ENCODE measurements at places on chromosomes 16 and 17.

- peak; percentile 56 for DNase-seq
These were observed 4.8 kb upstream of the CDK5RAP3 start for GRCh38 chr17:47966079-47966519.

- DNase-seq, result no peak
These were observed 69.9 kb downstream of the IRX5 start for GRCh38 chr16:55000595-55000994.

DNA sequence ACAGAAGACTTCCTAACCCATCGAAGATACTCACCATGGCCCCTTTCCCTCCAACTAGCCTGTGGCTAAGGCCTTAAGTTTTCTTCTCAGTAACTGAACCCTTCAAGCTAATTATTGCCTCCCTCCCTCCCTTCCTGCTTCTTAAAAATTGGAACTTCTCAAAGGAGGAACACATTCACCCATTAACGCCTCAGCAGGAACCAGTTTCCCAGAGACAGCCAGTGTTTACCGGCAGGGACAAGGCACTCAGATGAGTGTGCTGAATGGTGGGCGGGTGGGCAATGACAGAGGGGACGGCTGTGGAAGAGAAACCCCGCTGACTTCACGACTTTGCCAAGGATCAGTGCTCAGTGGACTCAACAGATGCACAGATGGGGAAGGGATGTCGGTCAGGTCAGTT lies 20.3 kb downstream of the PITPNA start:
- DNase-seq, result no peak

GRCh38 chr17:73827627-73828291 lies 183.5 kb upstream of the SDK2 start:
- DNase-seq, result no peak

DNA sequence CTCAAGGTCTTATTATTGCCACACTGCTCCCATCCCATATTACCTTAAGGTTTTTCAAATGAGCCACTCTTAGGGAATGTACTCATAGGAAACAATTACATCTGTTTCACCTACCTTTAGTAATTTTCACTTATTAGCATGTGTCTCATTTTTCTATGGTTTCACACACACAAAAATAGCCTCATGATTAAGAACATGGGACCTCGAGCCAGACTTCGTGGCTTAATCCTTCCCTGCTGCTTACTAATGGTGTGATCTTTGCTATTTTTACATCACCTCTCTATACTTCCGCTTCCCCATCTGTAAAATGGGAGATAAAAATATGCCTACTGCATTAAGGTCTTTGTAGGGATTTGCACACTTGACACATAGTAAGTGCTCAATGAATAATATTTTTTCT lies 38.5 kb downstream of the OTOA start:
- DNase-seq, result no peak

DNA sequence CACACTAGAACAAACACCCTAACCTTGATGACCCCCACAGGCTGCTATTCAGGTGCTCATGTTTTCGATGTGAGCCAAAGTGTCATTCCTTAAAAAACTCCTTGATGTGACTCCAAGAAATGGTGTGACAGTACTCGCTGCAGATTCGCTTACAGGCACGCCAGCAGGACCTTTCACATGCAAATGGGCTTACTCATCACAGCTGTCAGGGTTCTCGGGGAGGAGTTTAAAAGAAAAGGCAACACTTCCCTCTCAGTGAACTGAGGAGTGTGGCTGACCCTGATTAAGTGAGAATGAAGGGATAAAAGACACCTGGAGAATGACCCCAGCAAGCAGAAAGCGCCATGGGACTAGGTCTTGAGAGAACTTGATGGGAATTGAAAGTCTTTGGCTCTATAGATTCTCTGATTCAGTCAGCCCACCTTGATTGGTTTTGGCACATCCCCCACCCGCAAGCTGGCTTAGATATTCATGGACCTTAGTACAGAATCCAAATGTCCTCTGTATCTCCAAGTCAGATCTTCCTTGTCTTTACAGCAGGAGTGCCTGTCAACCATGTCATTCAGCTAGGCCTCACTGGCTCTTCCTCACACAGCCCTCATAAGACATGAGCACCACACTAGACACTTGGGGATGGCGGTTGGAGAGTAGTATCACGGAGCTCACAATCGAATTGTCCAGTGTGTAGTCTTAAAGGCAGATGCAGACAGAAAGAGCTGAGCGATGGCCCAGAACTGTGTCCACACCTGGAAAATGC lies 82.6 kb downstream of the HIC1 start:
- DNase-seq, result peak; percentile 41

- DNase-seq, result no peak
These were observed 509 bp downstream of the CNEP1R1 start for GRCh38 chr16:50025537-50025931.

- DNase-seq, result no peak
These were observed 112.6 kb upstream of the IRX5 start for GRCh38 chr16:54817940-54818574.

GRCh38 chr16:88467541-88467944 lies 14.5 kb downstream of the ZFPM1 start:
- DNase-seq, result no peak

DNA sequence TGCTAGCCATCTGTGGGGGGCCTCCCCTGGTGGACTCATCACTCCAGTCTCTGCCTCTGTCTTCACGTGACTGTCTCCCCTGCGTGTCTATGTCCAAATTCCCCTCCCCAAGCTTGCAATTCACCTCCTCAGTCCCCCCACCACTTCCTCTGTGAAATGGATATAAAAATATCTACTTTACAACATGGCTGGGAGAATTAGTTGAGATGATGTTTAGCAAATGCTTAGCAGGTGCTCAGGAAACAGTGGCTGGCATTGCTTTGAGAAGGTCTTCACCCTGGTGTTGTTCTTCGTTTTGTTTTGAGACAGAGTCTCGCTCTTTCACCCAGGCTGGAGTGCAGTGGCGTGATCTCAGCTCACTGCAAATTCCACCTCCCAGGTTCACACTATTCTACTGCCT lies 8.3 kb upstream of the ZCCHC14 start:
- no peak for DNase-seq

DNA sequence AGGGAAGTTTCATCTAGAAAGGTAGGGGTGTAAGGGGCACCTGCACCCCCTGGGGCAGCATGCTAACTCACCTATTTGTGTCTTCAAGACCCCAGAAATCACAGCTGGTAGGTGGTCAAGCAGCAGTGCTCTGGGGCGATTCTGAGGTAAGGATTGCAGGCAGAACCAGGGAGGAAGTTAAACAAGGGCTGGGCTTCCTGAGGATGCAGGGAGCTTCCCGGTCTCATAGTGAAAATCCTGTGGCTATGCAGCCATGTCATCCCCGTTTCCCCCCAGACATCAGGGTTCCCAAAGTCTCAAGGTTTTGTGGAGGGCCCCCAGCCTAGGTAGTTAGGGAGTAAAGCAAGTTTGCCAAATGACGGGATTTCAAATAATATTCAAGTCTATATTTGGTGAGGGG lies 78.5 kb downstream of the C16orf78 start:
- DNase-seq, result no peak

DNA sequence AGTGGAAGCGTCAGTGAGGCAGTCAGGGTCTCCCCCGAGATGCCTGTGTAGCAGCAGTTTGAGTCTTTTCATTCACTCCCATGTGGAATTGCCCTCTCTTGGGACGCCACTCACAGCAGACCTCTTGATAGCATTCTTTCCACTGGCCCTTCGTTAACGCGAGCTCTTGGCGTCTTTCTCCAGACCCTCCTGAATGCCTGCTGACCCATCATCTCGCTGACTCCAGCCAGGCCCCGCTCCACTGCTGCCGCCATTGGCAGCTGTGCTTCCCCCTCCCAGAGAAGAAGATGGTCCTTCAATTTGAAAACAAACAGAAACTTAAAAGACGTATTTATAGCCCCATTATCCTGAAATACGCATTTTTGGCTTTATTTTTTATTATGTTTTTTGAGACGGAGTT lies 63.1 kb downstream of the SEC14L1 start:
- no peak for DNase-seq

GRCh38 chr16:23976524-23976923 lies 140.7 kb downstream of the PRKCB start:
- DNase-seq, result no peak

DNA sequence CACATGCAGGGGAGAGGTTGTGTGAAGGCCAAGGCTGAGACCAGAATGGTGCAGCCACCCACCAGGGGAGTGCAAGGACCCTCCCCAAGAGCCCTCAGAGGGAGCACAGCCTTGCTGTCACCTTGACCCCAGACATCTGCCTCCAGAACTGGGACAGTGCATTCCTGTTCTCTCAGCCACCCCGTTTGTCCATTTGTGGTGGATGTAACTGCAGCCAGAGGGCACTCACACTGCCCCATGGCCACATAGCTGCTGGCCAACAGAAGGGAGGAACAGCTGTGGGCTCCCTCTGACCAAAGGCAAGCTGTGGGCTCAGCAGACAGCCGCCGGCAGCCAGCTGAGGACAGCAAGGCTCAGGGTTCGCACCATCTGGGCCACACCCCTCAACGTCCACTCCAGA lies 49.8 kb upstream of the KLHDC4 start:
- DNase-seq, result no peak

DNA sequence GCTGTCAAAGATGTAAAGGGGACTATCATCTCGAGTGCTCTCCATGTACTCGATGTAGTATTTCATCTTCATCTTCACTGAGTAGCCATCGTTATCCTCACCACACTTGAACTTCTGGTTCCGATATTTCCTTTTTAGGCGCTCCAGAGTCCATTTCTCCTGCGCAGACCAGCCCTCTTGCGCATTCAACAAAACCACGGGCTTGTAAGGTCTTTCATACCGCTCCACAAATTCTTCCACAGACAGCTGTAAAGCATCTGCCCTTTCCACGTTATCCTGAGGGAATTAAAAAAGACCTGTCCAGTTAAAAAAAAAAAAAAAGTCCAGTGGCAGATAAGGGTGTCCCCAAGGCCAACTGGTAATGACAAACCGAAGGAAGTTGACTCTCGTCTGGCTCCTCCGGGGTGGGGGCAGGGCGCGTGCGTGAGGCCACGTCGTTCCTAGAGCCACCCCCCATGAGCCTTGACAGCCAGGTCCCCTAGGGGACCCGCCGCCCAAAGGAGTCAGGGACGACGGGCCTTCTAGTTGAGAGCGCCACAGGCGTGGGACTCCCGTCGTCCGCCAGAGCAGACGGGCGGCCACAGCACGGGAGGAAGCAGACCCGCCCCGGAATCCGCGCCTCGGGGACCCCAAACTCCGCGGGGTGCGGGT lies 701 bp downstream of the JMJD6 start:
- DNase-seq, result peak; percentile 58

DNA sequence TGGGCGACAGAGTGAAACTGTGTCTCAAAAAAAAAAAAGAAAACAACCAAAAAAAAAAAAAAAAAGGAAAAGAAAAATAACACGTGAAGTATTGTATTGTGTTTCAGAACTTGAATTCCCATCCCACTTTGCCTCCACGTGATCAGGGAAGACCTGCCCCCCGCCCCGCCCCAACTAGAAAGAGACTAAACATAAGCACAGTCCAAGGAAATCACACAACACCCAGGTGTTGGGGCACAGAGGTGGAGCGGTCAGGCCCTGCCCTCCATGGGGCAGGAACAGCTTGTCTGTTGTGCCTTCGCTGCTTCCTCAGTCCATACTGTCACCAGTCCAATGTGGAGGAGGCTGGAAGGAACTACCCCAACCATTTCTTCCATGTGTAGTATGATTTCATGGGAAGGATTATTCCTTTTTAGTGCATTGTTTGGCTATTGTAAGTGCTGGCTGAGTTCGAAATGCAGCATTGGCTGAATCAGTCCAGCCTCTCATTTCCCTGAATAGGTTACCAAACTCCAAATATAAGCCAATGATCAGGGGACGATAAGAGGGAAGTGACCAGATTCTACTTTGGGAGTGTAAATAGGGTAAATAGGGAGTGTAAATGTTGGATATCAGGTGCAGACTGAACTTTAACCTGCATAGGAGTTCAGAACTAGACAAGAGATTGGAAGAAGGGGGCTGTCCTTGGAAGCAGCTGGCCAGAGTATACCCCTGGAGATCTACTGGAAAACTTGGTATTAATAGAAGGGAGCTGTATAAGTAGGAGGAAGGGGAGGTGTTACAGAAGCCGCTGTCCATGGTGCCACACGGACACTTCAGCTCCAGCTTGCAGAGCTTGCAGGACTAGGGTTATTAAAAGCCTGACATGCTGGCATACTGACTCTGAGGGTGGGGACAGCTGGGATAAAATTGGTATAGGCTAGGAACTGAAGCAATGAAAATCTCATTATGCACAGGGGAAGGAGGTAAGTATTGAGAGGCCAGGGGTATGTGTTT lies 50.7 kb downstream of the TANGO6 start:
- DNase-seq, result no peak

DNA sequence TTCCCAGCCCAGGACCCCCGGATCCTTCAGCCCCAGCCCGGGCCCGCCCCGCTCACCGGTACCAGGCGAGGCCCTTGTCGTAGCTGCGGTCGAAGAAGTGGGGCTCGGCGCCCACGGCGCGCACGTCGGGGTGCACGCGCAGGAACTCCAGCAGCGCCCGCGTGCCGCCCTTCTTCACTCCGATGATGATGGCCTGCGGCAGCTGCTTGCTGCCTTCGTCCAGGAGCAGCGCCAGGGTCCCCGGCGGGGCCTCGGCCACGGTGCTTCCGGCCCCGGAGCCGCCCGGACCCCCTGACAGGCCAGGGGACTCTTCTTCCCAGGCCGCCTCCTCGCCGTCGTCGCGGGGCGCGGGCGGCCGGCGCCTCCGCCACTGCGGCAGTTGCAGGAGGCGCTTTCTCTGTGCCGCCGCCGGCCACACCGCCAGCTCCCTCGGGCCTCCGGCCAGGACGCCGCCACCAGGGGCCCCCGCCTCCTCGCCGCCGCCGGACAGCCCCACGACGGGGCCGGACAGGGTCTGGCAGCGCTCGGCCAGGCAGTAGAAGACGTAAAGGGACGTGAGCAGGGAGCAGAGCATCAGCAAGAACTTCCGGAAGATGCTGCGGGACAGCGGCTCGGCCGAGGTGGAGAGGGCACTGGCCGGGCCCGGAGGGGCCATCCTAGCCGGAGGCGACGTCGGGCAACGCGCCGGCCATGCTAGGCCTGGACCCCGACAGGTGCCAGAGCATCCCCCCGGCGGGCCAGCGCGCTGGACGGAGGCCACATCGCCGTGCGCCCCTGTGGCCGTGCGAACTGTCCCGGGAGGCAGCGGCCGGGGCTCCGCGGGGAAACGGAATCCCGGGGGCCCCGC lies 1.0 kb downstream of the HS3ST3A1 start:
- DNase-seq, result no peak

DNA sequence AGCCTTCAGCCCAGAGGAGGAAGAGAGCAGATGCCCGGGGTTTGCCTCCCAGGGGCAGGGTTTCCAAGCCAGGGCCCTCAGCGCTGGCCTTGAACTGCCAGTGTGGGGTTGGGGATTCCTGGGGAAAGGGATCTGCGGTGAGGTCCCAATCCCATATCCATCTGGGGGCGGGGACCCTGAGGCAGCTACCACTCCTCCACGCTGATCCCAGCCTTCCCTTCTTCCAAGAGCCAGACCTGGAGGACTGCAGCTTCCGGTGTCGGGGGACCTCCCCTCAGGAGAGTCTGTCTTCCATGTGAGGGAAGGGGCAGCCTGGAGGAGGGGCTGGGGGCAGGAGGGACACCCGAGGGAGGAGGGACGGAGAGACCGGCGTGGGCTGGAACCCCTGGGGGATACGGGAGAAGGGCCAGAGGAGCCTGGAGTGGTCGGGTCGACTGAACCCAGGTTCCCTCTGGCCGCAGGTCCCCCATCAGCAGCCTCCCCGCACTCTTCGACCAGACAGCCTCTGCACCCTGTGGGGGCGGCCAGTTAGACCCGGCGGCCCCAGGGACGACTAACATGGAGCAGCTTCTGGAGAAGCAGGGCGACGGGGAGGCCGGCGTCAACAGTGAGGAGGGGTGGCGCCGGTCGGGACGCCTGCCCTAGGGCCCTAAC lies 10.7 kb upstream of the CISD3 start:
- DNase-seq, result no peak
